ENCODE measurements at places on chromosomes 13 and 19.

DNA sequence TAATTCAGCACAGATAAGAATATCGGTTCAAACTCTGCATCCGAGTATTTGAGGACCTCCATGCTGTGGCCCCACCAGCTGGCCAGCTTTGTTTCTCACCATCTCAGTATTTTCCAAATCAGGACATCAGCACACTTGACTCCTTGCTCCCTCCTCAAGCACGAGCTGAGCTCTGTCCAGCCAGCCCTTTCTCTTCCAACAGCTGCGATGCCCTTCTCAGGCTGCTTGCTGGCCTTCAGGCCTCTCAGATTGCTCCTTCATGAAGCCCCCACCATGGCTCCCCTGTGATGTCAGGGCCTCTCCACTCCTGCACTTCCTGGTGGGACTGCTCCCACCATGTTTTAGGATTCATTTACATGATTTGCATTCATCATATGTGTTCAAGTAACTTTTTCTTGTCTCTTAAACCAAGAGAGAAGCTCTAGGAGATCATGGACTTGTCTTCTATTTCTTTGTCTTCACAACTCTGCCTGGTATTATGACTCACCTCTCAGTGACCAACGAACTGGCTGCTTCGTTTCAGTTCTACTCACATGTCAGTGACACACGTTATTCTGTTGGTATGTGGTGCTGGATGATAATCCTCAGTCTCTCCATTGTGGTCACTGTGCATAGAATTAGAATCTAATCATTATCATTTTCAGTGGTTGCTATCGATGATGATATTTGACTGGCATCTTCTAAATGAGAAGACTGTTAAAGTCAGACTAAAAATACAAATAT, 471.7 kb downstream of the EFNB2 start:
- DNase-seq, result peak; percentile 72

DNA sequence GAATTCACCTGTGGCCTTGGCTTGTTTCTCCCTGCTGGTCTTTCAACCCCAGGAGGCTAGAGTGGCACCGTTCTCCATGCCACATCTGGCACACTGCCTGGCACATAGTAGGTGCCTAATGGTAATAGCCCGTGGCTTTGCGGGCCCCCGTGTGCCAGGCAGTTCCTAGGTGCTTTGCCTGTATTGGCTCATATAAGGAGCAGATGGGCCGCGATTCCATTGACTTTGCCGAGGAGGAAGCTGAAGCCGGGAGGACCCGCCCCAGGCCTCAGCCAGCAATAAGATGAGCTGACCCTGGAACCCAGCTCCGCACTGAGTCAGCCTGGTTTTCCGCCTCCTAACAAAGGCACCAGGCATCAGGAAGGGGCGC, 807 bp downstream of the PGLYRP1 start:
- no peak for DNase-seq

DNA sequence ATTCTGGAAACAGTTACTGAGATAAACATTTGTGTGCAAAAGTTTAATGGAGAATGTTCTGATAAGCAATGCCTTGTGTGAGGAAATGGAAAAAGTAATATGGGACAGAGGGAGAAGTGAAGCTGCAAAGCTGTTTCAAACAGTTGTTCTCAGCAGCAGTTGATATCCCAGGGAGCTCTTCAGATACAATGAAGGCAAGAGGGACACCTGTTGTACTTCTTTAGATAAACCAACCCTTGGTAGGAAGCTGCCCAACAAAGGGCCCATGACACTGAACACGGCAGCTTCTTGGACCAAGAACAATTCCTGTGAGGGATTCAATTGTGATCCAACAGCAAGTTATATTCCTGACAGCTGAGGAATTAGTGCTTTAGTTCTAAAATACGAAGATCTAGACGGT, 894.3 kb upstream of the PCDH20 start:
- DNase-seq, result no peak

DNA sequence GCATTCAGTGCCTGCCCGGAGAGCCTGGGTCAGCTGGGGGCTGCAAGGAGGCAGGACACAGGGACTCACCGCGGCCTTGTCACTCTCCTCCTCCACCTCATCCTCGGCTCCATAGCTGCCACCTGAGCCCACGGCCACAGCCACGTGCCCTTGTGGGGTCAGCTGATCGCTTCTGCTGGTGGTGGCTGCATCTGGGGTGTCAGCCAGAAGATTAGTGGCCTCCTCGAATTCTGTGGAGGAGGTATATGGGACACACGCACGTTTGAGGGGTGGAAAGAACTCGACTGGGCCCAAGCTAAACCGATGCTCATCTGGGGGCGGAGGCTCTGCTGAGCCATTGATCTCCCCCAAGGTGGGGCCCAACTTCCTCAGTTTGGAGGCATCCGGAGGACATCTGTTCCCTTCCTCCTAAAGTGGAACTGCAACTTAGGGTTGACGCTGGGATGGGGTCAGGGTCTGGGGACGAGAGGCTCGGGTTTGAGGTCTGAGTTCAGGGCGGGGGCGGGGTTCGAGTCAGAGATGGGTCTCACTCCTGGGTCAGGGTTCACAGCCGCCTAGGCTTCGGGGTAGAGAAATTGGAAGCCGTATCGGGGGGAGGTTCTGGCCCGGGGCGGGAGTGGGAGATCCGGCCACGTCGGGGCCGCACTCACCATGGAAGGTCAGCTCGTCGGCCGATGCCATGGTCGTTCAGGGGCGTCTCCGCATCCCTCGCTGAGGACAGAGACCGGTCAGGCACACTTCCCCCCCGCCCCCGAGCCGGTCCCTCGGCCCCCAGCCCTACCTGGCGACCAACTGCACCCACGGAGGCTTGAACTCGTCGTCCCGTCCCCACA, 493 bp downstream of the YIPF2 start:
- DNase-seq, result peak; percentile 65

GRCh38 chr19:3680939-3681338, 19.3 kb downstream of the PIP5K1C start:
- DNase-seq, result no peak

DNA sequence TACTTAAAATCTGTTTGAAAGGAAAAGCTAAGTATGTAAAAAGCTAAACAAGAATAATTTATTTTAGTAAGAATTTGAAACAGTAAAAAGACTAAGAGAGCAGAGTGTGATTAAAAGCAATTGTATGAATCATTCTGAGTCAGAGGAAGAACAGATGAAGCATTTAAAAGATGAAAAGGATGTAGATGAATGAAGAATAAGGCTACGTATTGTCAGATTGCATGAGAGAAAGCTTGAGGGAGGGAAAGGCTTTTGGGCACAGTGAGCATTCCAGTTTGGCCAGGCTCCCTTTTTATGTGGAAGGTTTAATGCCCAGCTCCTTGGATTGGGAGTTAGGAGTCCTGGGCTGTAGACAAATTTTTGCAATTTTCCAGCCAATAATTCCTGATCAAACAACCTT, 117.7 kb downstream of the FREM2 start:
- peak; percentile 30 for DNase-seq

- no peak for DNase-seq
Observed at GRCh38 chr19:18397242-18398202, at the start of gene LRRC25. LRRC25 (minus strand) TSS chr19:18397622; CDS start chr19:18396963, 659 bp downstream.

DNA sequence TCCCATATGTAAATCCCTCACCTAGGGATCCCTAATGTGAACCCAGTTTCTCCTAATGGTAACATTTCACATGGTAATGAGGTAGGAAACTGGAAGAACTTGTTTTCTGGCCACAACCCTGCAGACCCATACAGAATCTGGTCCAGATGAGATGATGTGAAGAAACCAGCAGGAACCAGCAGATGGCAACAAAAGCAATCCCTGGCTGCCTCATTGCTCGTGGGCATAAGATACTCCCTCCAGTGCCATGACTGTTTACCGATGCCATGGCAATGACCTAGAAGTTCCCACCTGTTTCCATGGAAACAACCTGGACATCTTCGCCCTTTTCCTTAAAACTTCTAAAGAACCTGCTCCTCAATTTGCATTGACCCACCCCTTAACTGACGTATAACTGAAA, 1.4 kb upstream of the CD209 start:
- peak; percentile 39 for DNase-seq

DNA sequence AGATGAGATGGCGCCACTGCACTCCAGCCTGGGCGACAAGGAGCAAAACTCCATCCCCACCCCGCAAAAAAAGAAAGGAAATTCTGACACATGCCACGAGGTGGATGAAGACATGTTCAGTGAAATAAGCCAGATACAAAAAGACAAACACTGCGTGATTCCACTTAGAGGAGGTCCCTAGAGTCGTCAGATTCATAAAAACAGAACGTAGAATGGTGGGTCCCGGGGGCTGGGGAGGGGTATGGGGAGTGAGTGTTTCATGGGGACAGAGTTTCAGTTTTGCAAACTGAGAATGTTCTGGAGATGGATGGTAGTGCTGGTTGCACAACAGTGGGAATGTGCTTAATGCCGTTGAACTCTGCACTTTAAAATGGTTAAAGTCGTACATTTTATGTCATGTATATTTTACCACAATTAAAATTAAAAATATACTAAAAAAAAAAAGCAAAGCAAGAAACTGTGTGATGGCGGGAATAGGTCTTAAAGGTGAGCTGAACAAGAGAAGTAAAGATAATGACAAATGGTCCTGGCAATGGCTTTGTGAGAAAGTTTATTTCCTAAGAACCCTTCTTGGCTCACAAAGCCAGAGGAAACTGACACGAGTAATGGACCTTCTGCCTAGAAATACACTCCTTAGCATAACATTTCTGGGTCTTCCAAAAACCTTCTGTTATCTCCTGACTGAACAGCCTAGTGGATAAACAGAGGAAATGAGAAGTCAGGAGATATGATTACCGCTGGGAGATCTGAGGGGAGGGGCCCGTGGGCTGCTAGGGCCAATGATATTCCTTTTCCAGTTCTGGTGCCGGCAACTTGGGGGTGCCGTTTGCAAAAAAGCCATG, 4.2 kb upstream of the SPC24 start:
- DNase-seq, result peak; percentile 43

DNA sequence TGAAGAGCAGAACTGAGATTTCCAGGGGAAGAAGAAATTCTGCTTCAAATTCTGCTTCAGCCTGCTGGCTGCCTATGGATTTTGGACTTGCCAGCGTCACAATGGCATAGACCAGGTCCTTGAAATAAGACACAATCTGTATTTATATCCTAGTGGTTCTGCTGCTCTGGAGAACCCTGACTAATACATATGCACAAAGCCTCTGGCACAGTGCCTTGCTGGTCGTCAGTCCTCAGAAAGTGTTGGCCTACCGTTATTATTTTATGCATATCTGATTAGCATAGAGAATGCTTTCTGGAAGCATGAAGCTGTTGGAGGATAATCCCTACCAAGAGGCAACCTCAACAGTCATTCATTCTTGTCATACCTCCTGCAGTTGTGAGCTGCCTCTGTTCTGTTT, 213.7 kb downstream of the B3GLCT start:
- DNase-seq, result peak; percentile 29

GRCh38 chr19:35755131-35755549, 1.7 kb downstream of the HSPB6 start:
- DNase-seq, result no peak

- no peak for DNase-seq
Observed at GRCh38 chr13:79866436-79866835, 385.5 kb downstream of the NDFIP2 start.

GRCh38 chr13:101624210-101624922, 171.9 kb downstream of the ITGBL1 start:
- no peak for DNase-seq

- no peak for DNase-seq
Observed at GRCh38 chr19:57302727-57303401, 17.4 kb upstream of the ZNF543 start.

DNA sequence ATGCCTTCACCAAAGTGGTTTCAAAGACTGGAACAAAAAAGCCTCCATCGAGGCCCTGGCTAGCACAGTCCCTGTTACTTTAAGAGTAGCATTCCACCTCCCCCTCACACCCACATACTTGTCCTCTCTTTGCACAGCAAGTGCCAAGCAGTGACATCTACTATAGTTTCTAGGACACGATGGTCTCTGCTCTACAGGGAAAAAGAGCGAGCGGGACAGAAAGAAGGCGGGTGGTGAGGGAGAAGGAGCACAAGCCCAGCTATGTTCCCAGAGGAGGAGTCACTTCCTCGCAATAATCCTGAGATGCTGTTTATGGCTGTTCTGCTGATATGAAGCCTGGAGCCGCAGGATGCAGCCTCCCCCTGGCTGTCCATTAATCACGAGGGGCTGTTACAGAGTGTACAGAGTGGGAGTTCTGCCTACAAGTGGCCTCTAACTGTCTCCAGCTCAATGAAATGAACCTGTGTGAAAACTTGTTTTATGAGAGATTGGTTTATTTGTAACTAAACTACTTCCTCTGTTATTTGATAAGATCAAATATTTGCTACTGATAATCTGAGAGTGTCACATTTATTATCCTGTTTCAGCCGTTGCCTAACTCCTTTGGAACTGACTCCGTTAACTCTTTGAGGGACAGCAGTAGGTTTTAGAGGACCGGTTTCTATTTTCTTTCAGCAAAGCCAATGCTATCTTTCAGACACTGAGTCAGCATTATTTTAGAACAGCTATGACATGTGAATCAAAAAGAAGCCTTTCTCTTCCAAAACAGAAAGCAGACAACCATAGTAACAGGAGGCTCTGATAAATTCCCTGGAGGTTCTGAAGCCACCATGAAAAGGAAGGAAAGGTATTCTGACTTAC, 208.0 kb downstream of the SPRY2 start:
- DNase-seq, result peak; percentile 67

DNA sequence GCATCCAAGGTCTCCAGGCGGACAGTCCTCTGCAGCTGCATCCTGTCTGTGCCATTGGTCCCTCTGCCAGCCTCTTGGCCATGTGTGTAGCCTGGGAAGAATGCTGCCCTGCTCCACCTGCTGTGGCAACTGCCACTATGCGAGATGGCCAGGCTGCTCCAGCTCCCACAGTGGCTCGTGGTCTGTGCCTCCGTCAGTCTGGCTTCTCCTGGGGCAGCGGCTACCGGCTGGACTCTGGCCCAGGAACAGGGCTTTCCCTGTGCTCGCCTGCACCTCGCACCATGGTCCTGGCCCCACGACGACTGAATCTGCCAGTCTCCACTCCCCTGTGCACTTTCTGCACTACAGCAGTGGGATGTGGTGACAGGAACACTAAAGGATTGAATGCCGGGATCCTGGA, 26.7 kb upstream of the FFAR2 start:
- DNase-seq, result no peak

- DNase-seq, result no peak
Observed at GRCh38 chr13:71785361-71785760, 81.6 kb downstream of the DACH1 start.

GRCh38 chr13:50359041-50359367, 343.8 kb downstream of the KCNRG start:
- DNase-seq, result no peak

- DNase-seq, result no peak
Observed at GRCh38 chr19:13095934-13096927, 6.4 kb downstream of the LYL1 start.

GRCh38 chr19:41319500-41320184, 9.7 kb downstream of the CCDC97 start:
- DNase-seq, result no peak

GRCh38 chr19:41540041-41540695, 35.8 kb upstream of the CEACAM21 start:
- no peak for DNase-seq

GRCh38 chr13:48567515-48568369, 34.9 kb upstream of the RCBTB2 start:
- DNase-seq, result peak; percentile 58

- no peak for DNase-seq
Observed at GRCh38 chr13:47521890-47522487, 479.1 kb downstream of the SUCLA2 start.

Measured in GM23248 (cell line).